IPS-NIHi11 (cell line): ENCODE measurements at places on chromosomes 6 and 20.

DNA sequence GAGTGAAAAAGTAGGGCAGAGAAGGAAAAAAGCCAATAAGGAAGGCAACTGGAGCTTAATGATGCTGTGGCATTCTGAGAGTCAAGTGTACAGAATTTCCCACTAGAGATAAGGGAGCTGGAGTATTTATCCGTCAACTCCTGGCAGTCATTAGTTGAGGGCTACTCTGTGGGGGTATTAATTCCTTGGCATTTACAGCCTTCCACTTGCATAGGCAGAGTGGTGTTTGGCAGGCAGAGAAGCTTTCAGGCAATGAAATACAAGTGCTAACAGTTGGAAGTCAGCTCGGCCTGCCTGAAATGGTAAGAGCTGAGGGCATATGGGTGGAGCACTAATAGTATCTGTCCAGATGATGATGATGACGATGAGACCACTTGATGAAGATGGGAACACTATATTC lies 207.3 kb upstream of the FLRT3 start:
- DNase-seq = no peak

DNA sequence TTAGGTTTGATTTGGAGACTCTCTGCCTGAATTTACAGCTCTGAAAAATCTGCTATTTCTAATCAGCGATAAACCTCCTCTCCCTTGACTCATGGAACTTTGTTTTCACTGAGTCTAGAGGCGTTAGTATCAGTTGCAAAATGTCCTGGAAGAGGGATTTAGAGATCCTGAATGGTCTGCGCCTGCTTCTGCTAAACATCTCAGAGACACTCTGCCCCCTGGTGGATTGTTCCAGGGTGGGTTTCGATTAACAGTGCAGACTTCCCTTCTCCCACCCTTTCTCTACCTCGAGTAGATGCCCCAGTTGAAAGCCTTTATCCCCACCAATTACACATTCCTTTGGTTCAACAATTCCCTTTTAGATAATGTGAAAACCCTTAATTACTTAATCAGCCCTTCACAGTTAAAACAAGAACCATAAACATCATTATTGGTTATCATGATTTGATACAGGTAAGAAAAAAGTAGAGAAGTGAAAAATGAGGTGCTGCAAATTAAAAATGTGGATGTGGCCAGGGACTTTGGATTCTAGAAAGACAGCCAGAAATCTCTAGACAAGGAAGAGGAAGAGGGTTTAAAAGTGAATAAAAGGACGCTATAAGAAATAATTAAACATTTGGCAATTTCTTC lies 5.5 kb downstream of the HTR1B start:
- DNase-seq = peak; percentile 67

DNA sequence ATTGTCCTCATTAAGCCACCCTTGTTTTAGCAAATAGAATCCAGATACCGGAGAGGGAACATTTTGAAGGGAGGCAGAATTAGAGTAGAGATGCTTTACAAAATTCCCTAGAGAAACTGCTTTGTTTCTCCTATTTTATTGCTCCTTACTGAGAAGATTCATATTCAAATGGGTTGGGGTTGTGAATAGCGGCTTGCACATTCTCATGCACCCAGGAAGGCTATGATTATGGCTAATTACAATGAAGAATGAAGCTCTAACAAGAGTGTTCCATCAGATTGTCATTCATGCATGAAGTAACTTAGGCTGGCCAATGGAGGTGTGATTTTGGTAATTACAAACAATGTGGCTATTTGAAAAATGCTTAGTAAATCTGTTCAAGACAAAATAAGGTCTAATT lies 129.6 kb downstream of the PACRG start:
- no peak for DNase-seq

GRCh38 chr6:55576811-55577210 lies 2.2 kb downstream of the HMGCLL1 start:
- no peak for DNase-seq

- peak; percentile 24 for DNase-seq
These were observed 5.2 kb downstream of the FAXC start for GRCh38 chr6:99344289-99344688.

GRCh38 chr6:36662827-36663256 lies 15.7 kb upstream of the CDKN1A start:
- DNase-seq = no peak

DNA sequence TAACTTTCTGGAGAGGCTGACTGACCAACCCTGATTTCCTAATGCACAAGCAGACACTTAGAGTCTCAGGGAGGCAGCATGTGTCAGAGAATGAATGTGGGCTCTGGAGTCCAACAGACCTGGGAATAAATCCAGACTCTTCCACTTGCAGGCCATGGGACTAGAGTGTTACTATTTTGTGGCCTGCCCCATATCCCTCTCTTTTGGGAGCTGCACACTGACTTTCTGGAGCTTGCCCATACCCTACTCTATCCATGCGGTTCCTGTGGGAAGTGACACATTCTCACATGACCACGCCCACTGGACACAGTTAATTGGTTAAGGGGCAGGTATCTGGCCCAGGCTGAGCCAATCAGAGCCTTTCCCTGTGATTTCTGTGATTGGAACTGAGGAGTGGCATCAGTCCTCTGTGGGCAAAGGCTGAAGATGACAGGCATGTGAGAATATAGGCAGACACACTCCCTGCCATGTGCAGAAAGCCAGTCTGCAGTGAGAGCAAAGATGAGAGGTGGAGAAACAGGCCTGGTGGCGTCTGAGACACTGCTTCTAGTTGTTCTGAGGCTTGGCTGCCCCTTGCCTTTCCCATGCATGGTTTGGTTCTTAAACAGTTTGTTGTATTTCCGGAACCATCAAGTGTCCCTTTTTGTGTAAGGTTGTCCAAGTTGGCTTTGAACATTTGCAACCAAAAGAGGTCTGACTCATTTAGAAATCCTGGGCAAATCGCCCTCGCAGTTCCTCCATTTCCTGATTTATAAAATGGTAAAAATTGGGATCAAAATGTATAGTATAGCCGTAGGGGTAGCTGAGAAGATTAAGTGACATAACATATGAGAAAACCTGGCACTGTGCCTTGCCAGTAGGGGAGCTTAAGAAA lies 125.6 kb downstream of the CDC5L start:
- no peak for DNase-seq

GRCh38 chr20:35511814-35512420 lies 17.5 kb downstream of the C20orf173 start:
- peak; percentile 49 for DNase-seq

DNA sequence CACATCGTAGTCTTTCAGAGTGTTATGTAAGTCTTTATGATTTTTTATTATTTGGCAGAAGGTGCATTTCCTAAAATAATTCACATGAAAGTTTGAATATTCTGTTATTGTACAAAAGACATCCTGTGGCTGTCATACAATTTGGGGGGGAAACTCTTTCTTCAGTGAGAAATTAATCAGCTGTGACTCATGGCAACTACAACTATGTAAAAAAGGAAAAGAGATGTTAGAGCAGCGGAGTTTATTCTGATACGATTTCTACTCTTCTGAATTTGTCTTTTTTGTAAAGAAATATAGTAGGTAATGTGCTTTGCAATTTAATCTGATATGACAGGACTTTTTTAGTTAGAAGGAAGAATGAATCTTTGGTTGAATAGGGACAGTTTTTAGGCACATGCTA lies 14.2 kb downstream of the COL19A1 start:
- DNase-seq = no peak

DNA sequence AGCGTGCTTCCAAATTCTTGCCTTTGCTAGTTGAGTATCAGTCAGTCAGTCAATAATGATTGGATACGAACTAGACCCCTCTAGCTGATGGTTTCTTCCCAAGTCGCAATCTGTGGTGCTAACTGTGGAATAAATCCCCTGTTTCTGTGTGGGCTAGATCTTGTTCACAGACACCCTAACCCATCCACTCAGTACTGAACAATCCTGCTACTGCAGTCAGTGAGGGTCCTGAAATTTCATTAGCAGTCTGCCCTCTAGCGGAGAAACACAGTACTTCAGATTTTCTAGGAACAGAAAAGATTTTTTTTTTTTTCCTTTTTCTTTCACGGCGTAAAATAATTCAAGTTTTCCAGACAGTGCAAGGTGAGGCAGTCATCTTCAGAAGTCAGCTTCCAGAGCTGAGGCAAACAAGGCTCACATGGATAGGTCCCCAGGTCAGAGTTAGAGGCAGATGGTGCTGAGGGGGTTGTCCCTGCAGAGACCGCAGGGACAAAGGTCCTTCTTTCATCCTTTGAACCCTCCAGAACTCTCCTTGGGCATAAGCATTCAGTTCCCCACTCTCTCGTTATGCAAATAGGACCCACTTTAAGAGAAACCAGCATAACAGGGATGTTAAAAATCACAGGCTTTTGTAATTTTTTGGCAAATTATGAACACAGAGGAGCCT lies 119.6 kb downstream of the SCML4 start:
- DNase-seq = peak; percentile 65

DNA sequence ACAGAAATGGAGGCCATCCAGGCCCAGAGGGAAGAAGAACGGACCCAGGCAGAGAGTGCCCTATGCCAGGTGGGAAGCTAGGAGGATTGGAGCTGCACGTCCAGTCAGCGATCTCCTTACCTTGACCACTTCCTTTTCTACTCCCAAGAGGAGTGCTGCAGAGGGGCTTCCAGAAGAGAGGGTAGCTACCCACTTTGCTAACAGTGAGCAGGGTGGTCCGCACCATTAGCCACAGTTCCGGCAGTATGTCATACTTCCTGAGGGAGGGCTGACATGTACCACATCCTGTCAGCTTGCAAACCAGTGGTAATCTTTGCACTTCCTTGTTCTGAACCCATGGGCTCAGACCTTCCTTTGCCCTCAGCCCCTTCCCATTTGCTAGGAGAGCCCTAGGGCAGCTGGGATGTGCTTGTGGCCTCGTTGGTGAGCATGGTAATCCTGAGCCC lies 35.4 kb downstream of the CEP250 start:
- no peak for DNase-seq

GRCh38 chr20:50093240-50093639 lies 19.7 kb downstream of the UBE2V1 start:
- DNase-seq = no peak

GRCh38 chr20:1165941-1166340 lies 18.8 kb downstream of the TMEM74B start:
- no peak for DNase-seq

DNA sequence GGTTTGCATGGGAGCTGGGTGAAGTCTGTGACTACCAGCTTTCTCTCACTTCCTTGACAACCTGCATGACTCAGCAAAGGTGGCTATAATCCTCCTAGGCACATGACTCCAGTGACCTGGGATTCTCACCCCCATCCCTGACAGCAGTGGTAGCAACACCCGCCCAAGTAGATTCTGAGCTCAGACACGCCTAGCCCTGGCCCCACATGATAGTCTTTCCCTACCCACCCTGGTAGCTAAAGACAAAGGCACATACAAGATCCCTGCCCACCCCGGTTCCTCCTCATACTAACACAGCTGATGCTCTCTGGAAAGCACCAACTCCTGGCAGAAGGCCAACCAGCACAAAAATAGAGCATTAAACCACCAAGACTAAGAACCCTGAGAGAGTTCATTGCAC lies 25.9 kb upstream of the CRISP1 start:
- no peak for DNase-seq

GRCh38 chr6:53474010-53474409 lies 70.9 kb downstream of the GCLC start:
- DNase-seq = no peak

GRCh38 chr6:87122477-87122876 lies 27.6 kb upstream of the CGA start:
- DNase-seq = peak; percentile 25

GRCh38 chr20:55086421-55086820 lies 611.0 kb downstream of the DOK5 start:
- no peak for DNase-seq

DNA sequence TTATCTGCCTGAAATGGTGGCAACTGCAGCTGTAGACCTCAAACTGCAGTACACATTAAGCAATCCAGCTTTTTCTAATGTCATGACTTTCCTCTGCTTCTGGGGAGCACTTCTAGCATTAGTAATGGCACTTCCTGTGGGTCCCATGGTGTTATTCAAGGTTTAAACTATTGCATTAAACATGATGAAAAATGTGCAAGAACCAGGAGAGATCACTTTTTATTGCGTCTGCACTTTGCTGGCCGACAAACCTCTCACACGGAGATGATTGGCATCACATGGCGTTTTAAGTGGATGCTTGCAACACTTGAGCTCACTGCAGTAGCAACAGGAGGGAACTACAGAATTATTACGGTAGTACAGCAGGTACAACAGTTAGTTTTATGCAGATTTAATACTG lies 148.4 kb downstream of the HIVEP2 start:
- DNase-seq = no peak

DNA sequence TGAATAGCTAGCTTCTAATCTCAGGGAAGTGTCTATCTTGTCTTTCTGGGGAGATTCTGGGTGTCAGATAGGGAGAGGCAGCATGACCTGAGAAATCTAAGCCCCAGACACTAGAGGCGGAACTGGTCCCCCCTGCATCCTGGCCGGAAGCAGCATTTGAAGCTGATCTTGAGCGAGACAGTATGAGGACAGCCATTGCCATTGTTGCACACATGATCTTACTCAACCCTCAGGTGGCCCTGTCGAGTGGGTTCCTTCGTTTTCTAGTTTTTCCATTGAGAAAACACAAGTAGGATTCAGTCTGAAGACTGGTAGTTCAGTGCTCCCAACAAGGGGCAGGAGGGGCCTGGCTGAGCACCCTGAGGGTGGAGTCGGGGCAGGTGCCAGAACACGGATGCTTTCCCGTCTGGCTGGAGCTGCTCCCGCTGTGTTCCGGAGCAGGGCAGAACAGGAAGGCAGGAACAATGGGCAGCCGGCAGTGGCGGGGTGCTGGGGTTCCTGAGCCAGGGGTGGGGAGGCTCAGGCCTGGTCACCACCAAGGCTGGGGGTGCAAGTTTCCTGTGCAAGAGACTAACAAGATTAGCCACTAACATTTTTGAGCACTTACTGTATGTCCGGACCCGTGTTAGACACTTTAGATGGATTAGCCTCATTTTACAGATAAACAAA lies 7.9 kb upstream of the SDCBP2 start:
- DNase-seq = peak; percentile 55

DNA sequence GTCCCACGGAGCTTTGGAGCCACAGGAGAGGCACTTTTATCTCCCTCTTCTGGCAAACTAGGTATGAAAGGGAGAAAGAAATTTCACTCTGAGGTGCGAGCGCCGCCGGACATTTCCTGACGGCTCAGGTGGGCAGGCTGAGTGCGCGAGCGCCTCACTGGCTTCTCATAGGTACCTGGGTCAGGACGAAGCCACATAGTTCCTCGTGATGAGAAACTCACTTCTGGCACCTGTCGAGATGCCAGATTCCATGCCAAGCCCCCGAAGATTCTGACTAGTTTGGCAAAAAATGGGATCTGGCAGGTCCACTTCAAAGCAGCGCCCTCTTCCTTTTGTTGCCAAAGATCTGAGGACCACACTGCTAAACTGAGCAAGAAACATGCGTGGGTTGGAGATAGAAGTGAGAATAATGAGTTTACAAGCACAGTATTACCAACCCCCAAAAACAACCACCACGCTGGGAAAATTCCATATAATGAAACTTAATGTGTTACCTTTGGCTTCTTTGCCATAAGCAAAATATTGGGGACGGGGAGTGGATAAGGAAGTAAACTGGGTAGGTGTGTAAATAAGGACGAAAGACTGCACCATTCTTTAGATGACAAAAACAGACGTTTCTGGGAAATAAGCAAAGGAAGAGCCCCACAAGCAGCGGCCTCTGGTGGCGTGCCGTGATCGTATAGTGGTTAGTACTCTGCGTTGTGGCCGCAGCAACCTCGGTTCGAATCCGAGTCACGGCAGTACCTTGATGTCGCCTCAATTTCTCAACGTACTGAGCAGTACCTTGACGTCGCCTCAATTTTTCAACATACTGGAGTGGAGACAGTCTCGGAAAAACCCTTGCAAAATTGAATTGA lies 89.8 kb upstream of the PRSS16 start:
- DNase-seq = peak; percentile 40

GRCh38 chr6:81933608-81934051 lies 181.1 kb upstream of the TENT5A start:
- no peak for DNase-seq

- no peak for DNase-seq
These were observed 27.8 kb upstream of the PIM1 start for GRCh38 chr6:37142050-37142614.
